ENCODE measurements at places on chromosomes 7 and 10. TPM values are rescaled to one million over a fixed set of nuclear protein-coding genes. Genes with fewer than 3 reads are reported as not detected.

DNA sequence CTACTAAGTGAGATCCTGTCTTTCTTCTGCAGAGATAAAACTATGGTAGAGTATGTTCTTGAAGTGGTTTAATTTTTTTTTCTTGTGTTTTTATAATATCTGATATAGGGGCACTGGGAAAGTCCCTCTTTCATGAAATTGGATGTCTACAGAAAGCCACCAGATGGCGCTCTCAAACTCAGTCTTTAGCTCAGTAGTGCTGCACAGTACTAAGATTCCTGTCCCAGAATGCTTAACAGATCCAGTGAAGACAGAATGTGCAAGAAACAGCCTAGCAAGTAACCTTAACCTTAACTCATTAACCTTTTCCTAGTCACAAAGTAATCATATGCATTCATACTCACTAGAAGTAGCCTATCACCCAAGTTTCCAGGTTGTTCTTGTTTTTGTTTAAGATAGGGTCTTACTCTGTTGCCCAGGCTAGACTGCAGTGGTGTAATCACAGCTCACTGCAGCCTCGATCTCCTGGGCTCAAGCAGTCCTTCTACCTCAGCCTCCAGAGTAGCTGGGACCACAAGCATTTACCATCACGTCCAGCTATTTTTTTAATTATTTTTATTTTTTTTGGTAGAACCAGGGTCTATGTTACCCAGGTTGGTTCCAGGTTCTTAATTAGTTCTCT lies 56.7 kb downstream of the IDE start:
- peak; percentile 83 for ATAC-seq
- H3K27me3 ChIP-seq: no peaks in the 10 kb centered on the region
- peaks cover 31% of the 10 kb centered on the region for H3K36me3 ChIP-seq
- no peak overlapping the region for H3K4me3 ChIP-seq
- H3K4me1 ChIP-seq: peaks cover 6% of the 10 kb centered on the region
- H3K27ac ChIP-seq: no peak overlapping the region

The TBL2 gene
- total RNA-seq: 43.5 TPM

The SORBS1 gene
- total RNA-seq: 3.4 TPM

The HOXA9 gene
- total RNA-seq: not detected

The SPRN gene
- not detected for total RNA-seq

DNA sequence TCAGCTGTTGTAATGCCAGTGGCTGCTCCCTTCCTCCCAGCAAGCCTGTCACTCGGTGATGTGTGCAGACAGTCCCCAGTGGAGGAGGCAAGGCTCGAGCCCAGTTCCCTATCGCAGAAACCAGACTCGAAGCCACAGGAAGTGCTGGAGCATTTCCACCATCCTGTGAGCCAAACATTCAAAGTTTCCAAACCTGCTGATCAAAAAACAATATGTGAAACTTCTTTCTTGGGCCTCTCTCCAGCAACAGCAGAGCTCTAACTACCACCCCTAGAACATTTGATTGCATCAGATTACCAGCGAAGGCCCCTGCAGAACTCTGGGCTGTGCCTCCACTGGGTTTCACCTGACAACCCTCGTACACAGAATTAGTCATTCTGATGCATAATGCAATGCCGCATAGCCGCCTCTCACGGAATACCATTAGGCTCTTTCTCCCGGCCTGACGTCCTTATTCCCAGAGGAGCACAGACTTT lies 94.0 kb downstream of the ELMO1 start:
- peak overlapping the region; percentile 87 for H3K4me3 ChIP-seq
- ATAC-seq: peak; percentile 82
- H3K4me1 ChIP-seq: peaks cover 59% of the 10 kb centered on the region
- peak overlapping the region; percentile 95 for H3K27ac ChIP-seq
- no peaks in the 10 kb centered on the region for H3K36me3 ChIP-seq
- no peaks in the 10 kb centered on the region for H3K27me3 ChIP-seq

The NPFFR1 gene
- total RNA-seq: not detected

DNA sequence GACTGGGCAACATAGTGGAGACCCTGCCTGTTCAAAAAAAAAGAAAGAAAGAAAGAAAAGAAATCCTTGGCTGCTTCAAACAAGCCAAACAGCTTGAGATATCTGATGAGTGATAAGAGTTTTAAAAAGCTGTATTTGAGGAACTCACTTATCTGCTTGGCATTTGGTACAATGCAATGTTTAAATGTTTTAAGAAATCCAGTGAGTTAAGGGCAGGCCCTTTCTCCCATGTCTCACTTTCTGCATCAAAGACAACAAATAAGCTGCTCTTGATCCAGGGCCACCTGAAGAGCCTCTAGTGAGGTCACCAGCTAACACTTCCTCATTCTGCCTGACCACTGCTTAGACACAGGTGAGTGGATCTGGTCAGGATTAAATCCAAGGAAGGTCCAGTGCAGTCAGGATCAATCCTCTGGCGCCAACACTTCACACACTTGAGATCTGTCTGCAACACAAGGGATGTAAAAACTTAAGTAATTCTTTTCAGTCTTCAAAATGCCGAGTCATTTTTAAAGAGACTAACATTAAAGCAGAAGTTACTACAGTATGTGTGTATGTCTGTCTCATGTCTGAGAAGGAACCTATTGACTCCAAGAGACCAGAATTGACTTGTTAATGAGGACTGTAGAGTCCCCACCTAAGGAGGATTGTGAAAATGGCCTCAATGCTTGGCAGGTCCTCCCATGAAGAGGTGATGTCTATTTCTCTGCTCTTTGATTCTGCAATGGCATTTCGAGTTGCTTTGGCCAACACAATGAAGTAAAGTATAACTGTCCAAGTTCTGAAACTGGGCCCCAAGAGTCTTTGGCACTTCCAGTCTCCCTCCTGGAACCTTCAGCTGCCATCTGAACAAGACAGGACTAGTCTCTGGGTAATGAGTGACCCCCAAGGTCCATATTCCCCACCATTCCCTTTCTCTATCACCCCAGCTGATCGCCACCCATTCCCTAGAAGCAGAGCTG lies 43.1 kb downstream of the CREB3L2 start:
- peaks cover 23% of the 10 kb centered on the region for H3K36me3 ChIP-seq
- no peak overlapping the region for H3K4me3 ChIP-seq
- H3K27me3 ChIP-seq: no peaks in the 10 kb centered on the region
- peaks cover 24% of the 10 kb centered on the region for H3K4me1 ChIP-seq

GRCh38 chr7:155653803-155654202 lies 9.3 kb downstream of the RBM33 start:
- ATAC-seq: no peak
- peaks cover 32% of the 10 kb centered on the region for H3K36me3 ChIP-seq
- peaks cover 50% of the 10 kb centered on the region for H3K4me1 ChIP-seq
- H3K27me3 ChIP-seq: no peaks in the 10 kb centered on the region

GRCh38 chr7:98232799-98233198 lies 19.2 kb downstream of the TECPR1 start:
- H3K27ac ChIP-seq: no peak overlapping the region
- H3K27me3 ChIP-seq: no peaks in the 10 kb centered on the region
- no peak overlapping the region for H3K4me3 ChIP-seq
- no peaks in the 10 kb centered on the region for H3K4me1 ChIP-seq

DNA sequence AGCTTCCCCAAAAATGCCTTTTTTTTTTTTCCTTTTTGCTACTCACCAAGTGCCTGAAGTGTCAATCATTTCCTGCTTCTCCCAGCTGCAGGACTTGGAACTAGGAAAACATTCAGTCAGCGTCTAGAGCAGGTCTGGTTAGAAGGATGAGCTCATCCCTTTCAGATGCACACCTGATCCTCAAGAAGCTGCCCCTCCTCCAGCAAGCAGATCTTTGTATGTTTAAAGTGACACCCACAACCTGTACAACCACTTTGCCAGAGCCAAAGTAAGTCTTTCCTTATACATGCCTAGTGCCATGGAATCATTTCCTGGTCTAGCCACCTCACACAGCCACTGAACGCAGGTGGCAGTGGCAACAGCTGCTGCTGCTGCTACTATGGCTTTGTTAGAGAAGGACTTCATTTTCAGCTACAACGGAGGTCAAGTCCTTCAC lies 10.4 kb upstream of the USP54 start:
- no peaks in the 10 kb centered on the region for H3K36me3 ChIP-seq
- no peak for ATAC-seq
- no peak overlapping the region for H3K27ac ChIP-seq
- H3K4me3 ChIP-seq: no peak overlapping the region
- H3K27me3 ChIP-seq: no peaks in the 10 kb centered on the region

- H3K27ac ChIP-seq: peak overlapping the region; percentile 98
- peaks cover 36% of the 10 kb centered on the region for H3K36me3 ChIP-seq
- H3K4me1 ChIP-seq: peaks cover 33% of the 10 kb centered on the region
- no peak for ATAC-seq
- H3K4me3 ChIP-seq: peak overlapping the region; percentile 96
These were observed 2.0 kb upstream of the SPOCK2 start for GRCh38 chr10:72090326-72090725.

DNA sequence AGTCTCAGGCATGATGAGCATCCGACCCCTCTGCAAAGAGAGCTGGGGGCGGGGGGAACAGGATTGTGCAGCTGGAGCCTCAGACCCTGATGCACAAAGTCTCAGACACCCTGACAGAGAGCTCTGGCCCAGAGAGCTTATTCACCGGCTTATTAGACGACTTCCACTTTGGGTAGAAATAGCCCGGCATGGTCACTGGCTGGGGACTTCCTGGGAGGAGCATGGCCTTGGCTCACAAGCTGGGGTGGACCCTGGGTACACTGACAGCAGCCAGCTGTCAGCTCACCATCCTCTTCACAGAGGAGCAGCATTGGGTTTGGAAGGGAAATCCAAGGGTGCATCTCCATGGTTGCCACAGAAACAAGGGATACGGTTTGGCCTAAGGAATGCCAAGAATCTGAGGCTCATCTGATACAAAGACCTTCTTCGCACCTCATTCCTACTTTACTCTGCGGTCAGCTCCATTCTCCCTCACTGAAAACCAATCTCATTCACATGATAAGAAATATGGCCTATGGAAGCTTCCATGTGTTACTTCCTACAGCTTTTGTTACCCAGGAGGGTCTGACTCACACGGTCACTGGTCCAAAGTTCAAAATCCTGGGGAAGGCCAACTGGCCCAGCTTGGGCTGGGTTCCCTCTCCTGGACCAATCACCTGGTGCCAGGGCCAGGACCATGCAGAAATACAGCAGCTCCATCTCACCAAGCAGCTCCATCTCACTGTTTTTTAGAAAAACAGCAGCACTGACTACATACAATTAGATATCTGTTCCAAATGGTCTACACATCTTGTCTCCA lies 25.1 kb downstream of the ZNF467 start:
- ATAC-seq: no peak
- no peaks in the 10 kb centered on the region for H3K27me3 ChIP-seq
- no peak overlapping the region for H3K27ac ChIP-seq
- no peaks in the 10 kb centered on the region for H3K36me3 ChIP-seq
- no peaks in the 10 kb centered on the region for H3K4me1 ChIP-seq
- H3K4me3 ChIP-seq: no peak overlapping the region

The PPRC1 gene
- total RNA-seq: 71.3 TPM

The SFXN2 gene
- 18.0 TPM for total RNA-seq
